ENCODE measurements at places on chromosomes 16 and 17.

- peak; percentile 42 for DNase-seq
Observed at GRCh38 chr17:81870131-81870980, 781 bp downstream of the ARHGDIA start.

DNA sequence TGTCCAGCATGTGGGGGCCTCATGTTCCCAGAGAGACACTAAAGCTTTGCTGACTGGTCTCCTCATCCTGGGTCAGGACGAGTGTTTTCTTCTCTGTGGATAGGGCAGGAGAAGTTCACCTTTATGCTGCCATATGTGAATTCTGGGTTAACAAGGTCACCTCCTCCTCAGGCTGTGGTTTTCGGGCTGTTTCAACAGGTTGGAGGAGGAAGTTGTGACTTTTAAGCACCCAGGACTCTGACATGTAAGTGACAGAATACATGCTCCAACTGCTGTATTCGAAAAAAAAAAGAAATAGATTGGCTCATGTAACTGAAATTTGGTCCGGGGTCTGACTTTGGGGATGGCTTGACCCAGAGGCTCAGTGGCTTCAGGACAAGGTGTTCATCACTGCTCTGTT is 54.2 kb downstream of the SNX20 start:
- no peak for DNase-seq

DNA sequence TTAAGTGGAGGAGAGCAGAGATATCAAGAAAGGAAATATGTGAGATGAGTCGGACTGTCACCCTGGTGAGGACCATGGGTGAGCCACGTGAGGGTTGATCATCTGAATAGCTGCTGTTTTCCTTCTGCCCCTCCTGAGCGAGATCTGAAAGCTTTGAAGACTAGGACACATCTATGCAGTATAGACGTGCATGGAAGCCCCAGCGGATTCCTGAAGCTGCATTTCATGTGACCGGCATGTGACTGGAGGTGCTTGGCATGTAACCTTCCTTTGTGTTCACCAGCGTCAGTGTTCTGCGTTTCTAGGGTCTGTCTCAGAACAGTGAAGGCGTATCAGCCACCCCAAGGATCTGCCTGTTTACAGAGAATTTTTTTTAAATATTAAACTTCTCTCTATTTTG is 75.1 kb downstream of the MSI2 start:
- DNase-seq = no peak

DNA sequence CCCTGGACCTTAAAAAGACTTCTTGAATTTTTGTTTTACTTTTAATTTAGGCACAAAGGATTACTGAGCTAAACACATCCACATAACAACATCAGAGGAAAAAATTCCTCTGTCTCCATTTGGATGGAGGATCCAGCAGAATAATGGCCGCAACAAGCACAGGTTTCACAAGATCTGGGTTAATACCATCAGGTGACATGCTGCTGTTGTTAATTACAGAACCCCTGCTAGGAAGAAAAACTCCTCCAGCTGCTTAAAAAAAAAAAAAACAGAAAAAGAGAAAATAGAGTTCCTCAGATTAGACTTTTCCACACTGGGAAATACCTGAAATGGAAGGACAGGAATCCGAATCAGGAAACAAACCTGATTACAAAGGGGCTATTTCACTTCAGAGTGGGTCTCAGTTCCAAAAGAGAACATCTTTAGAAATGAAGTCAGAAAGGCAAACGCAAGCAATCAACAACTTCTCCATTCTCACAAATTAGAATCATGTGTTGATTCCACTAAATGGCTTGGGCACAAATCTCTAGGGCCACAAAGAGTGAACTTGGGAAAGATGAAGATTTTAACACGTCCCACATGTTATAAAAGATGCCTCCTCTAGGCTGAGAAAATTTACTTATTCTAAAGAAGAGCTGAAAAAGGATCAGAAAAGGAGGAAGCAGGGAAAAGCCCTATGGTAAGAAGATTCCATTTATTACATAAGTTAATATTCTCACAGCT is 44.0 kb downstream of the SPOP start:
- no peak for DNase-seq

DNA sequence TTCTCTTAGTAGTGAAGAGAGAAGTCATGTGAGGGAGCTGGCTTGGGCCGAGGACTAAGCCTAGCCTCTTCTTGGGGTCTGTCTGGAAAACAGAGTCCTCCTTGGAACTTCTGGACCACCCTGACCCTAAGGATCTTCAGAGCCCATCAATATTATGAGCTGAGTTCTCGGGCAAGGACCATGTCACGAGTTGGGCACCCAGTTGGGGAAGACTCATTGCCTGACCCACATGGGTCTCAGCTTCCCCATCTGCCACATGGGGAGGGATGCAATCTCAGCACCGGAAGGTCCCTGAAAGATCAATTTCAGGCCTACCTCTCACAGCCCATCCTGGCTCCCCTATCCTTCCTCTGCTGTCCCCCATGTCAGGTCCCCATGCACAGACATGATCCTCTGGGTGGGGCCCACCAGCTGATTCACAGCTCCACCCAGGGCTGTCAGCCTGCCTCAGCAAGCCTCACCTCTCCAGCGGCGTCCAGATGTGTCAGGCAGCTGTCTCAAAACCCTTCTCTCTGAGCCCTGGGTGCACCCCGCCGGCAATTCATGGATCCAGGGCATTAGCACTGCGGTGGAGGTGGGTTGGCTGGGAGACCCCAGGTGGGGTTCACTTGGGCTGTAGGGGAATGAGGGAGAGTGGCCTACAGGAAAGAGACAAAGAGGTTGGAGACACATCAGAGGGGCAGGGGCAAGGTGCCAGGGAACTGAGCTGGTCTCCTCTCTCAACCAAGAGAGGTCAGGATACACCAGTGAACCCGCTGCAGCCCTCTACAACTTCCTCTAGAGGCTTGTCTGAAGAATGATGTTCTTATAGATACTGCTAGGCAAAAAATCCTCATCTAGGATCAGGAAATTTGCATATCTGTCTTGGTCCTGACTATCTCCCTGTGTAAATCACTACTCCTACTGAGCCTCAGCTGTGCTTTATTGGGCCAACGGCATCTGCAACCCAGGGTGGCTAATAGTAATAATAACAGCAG is 1.8 kb downstream of the NLRP1 start:
- no peak for DNase-seq

DNA sequence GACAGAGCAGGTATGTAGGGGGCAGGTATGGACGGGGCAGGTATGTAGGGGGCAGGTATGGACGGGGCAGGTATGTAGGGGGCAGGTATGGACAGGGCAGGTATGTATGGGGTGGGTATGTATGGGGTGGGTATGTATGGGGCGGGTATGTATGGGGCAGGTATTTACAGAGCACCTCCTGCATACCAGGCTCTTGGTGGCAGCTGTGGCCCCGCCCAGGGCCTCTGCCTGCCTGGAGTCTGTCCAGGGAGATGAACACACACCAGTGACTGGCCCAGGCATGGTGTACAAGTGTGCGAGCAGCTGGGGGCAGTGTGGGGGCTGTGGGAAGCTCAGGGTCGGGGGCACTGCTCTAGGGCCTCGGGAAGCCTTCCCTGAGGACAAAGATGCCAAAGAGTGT is 4.4 kb downstream of the RPL3L start:
- DNase-seq = no peak

DNA sequence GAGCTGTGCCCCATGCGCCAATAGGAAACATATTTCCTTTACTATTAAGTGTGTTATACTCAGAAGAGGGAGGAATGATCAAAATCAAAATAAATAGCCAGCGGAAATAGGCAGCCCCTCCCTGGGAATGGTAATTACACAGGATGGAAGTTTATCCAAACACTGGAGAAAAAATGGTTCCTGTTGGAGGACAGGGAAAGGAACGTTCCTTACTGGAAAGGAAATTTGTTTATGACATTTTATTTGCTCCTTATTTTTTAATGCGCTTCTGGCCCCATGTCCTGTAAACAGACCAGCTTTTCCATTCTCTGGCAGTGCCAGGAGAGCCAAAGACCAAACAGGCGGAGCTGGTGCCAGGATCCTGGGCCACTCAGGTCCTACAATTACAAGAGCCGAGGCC is 273.7 kb downstream of the SOX9 start:
- DNase-seq = no peak

DNA sequence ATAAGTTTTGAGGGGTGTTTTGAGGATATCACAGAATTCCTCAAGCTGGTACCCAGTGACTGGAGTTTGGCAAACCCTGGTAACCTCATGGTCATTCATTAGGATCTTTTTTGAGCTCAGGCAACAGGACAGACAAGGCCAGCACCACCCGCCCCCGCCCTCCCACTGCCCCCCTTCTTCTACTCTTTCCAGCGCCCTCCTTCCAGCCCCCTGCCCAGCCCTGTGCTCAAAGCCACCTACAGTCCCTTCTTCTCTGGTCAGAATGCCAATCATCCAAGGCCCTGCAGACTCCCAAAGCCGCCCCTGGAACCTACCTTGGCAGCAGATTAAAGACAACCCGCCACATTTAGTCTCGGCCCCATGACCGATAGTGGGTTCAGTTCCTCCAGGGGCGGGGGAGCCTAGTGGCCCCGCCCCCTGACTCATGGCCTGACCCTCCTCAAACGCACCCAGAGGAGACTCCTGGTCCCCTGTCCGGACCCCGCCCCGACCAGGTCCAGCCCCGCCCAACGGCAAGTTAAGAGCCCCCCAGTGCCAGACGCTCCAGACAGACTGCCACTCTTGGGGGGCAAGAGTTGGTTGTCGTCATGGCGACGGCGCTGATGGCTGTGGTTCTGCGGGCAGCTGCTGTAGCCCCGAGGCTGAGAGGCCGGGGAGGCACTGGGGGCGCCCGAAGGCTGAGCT is at the start of gene NAGS:
NAGS (plus strand) TSS at position 546 of the 684 bp plus-strand sequence; CDS start at position 588, 42 bp downstream.
- DNase-seq = no peak

DNA sequence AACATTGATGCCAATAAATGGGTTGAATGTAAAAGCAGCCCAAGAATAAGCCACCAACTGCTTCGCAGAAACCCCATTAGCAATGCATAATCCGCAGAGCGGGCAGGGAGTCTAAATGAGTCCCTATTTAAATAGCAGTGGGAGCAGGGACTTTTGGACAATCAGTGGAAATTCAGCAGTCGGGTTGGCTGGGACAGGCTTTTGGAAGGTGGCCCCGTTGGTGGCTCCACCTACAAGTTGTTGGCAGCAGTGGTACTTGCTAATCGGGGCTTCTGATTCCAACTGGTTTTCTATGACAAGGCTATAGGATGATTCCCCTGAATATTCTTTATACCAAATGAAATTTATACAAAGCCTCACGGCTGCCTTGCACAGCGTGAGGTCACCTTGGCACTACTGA is 86.3 kb downstream of the WDR59 start:
- DNase-seq = no peak

DNA sequence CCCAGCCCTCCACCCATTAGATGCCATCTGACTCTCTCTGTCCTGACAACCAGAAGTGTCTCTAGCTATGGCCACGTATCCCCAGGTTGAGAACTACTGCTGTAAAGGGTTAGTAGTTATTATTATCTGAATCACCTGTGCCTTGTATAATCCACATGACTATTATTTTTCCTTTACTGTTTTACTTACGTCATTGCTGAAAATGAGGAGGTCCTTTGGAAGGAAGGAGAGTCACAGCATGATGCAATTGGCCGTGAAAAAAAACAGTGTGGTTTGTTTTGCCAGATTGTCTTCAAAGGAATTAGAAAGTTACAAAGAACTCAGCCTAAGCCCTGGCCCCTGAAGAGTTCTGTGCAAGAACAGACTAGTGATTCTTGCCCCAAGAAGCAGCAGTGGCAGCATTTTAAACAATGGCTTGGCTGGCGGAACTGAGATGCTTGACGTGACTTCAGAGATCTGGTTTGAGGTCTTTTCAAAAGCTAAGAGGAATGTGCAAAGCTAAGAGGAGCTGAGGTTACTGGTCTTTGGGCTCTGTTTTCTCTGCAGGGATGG is 413.3 kb upstream of the EEF2KMT start:
- no peak for DNase-seq

GRCh38 chr17:1755827-1756262 is 6.0 kb upstream of the SERPINF1 start:
- no peak for DNase-seq

DNA sequence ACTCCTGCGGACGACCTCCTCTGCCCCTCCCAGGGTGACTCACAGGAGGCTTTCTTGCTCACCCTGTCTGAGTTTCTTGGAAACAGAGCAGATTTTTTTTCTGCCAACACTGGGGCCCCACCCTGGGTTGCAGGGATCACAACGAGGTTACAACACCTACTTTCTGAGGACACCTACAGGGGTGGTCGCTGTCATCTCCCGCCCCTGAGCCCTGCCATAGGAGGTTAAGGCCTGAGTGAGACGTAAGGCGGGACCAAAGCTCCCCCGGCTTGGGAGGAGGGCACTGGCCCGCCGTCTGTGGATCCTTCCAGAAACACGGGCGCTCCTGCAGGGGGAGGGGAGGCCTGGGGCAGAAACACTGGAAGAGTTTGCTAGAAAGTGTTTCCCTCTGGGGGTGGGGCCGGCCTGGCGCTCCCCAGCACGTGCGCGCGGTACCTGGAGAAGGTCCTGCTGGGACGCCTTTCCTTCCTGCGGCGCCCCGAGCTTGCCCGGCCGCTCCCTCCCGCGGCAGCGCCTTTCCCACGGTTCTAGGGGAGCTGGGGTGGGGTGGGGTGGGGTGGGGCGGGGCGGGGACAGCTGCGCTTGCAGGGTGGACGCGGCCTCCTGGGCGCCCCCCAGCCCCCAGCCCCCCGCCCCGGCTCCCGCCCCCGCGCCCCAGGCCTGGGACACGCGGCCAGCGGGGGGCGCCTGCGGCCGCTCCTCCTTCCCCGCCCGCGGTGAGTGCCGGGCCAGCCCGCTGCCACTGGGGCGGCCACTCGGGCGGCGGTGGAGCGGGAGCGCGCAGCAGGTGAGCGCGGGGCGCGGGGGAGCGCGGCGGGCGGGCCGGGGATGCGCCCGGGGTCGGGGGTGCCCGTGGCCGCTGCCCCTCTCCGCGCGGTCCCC is 20.7 kb upstream of the ADCY7 start:
- no peak for DNase-seq

DNA sequence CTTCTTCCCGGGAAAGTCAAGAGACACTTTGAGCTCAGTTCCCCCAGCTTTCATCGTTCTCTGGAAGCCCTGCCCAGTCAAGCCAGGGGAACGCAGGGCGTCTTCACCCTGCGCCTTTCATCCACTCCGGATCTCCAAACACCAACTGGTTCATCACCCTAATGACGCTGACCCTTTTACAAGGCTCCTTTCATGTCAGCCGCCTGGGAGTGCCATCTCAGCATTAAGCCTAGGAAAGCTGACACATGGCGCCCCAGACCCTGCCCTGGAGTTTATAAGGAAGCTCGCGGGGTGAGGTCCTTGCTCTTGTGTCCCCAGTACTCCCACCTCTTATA is 594 bp upstream of the DNAJC7 start:
- DNase-seq = no peak

GRCh38 chr16:18842565-18842964 is 41.2 kb upstream of the ARL6IP1 start:
- DNase-seq = no peak

DNA sequence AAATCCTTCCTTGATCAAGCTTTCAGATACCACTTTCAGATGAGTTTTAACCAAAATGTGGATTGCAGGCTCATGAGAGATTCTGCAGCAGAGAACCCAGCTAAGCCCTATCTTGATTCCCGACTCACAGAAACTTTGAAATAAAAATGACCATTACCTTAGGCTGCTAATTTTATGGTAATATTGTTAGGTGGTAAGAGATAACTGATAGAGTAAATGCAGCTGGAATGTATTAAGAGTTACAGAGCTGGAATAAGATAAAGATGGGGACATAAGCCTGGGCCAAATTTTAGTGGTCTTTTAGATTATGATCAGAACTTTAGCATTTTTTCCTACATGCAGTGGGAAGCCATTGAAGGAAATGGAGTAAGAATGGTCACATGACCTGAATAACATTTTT is 1074.0 kb downstream of the CDH11 start:
- DNase-seq = no peak

All from uterus (tissue), 4 donors.